ENCODE measurements at places on chromosomes 11 and 22.

DNA sequence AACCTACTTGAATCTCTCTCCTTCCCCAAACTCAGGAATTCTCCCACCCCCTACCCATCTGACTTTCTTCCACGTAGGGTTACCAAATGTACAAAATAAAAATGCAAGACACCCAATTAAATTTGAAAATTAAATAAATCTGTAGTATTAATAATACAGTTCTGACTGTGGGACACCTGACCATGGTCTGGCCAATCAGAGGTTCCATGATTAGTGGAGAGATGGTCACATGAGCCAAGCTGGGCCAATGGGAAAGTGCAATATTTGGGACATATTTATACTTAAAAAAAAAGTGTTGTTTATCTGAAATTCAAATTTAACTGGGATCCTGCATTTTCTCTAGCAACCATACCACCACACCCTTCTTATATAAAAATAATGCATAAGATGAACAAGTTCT lies 29.8 kb upstream of the ASPHD2 start:
- DNase-seq, result no peak

GRCh38 chr11:14228356-14228755 lies 130.6 kb downstream of the RRAS2 start:
- no peak for DNase-seq

GRCh38 chr22:44091021-44091721 lies 67.1 kb downstream of the PARVB start:
- DNase-seq, result no peak

DNA sequence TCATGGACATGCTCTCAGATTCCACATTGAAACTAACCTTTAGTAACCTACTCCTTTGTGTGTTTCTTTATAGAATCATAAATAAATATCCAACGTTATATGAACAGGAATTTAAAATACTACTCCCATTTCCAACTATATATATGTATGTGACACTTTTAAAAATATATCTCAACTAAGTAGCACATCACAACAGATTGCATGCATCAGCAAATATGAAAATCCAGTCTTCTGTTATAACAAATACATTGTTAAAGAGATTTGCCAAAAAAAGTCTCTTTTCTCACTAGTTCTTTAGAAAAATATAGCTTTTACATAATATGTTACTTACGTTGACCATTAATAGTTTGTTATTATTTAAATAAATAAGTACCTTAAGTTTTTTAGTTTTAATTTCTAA lies 1608.6 kb upstream of the RAG2 start:
- DNase-seq, result no peak

DNA sequence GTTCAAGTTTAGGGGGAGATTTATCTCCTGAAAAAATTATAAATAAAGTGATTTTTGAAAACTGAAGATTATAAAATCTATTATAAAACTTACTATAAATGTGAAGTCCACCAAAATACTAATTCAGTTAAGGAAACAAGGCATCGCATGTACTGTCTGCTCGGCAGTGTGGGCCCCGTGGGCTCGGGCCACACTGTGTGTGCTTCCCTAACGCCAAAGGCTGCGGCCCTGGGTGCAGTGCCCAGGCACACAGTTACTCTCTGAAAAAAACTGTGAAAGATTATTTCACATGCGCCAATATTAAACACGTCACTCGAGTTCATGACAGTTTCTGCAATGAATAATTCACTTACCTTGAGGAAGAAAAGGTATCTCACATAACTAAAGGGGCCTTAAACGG lies 39.8 kb downstream of the BRD1 start:
- DNase-seq, result no peak

- no peak for DNase-seq
Measured at GRCh38 chr11:66218846-66219620, 49.4 kb upstream of the RAB1B start.

DNA sequence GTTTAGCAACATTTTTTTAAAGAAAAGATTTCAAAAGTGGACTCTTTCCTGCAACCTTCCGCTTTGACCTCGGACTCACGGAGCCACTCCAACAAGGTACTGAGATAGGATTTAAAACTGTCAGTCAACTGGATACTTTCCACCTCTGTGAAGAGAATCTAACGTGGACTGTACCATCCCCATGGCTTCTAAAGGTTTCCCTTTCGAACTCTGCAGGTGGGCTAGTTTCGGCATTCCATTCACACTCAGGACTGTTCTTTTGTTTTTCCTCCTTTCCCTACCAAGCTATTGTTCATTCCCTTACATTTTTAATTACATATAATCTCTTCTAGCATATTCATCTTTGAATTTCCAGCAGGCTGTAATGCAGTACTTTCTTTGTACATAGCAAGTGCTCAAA lies 88.5 kb upstream of the AKIP1 start:
- DNase-seq, result no peak

DNA sequence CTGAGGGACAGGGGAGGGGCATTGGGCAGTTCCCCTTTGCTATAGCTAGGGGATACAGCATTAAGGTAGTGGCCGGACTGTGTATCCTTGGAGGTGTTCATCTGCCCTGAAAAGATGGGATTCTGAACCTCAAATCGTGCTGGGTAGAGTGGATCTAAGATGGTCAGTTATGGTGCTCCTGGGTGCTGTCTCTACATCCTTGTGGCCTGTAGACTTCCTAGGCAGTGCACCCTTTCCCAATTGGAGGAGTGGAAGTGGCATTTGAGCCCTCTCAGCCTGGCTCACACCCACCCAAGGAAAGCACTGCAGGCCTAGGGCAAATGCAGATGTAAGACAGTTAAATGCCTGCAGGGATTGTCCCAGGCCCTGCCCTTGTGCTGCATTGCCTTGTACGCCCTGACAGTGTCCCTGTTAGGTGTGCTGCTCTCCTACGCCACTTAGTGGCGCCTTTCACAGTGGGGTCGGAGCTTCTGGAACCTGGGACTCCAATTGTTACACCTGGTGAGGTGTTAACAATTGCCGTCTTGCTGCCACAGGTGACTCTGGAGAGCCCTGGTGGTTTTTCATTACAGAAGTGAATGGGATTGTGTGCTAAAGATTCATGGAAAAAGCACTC lies 35.0 kb downstream of the PPFIBP2 start:
- DNase-seq, result peak; percentile 37

GRCh38 chr11:125063429-125064043 lies 431 bp downstream of the SLC37A2 start:
- DNase-seq, result no peak

- no peak for DNase-seq
Measured at GRCh38 chr11:69839516-69839915, 20.3 kb upstream of the FGF3 start.

DNA sequence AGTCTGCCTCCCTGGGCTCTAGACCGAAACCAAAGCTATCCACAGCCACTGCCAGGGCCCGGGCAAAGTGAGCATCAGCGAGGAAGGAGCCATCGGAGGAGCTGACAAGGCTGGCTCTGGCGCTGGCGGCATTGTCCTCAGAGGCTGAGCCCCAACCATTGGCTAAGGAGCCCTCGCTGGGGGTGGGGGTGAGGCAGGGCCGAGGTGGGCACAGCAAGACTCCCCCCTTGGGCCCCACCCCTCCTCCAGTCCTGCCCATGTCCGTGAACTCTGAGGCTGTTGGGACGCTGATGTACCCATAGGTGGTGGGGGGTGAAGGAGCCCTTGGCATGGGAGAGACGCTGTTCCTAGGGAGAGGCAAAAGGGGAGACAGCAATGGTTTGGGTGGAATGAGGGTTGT lies 11.2 kb downstream of the ROBO4 start:
- DNase-seq, result no peak

DNA sequence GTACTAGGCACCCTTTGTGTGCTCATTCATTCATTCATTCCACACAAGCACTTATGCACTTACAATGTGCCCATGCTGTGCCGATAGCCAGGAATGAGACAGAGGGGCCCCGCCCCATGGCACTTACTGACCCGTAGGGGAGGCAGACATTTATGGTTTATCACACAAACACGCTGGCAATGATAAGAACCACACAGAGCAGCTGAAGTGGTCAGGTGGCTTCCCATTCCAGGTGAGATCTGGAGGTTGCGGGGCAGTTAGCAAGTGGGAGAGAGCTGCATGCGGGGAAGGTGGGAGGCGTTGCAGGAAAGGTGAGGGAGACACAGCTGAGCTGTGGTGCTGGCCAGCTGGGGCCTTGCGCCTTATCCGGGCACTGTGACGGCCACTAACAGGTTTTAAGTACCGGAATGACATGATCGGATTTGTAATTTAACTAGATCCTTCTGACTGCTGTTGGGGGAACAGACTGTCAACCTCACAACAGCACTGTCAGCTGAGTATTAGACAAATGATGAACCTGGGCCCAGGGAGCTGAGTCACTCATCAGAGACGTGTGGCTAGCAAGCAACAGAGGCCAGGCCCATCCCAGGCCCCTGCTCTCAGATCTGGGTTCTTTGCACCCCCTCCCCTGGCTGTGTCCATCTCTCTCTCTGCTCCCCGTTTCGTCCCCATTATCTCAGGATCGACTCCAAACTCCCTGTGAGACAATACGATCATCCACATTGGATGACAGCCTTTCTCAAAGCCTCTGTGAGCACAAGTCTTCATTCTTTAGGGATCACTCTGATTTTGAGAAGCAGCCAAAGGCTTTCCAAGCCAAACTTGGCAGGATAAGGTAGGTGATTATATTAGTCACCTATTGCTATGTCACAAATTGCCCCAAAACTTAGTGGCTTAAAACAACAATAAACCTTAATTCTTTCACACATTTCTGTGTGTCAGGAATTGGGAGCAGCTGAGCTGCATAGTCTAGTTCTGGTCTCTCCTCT lies 28.4 kb downstream of the RASD2 start:
- no peak for DNase-seq

GRCh38 chr11:61162092-61162941 lies 1.1 kb upstream of the VPS37C start:
- DNase-seq, result peak; percentile 34

GRCh38 chr11:86124251-86125233 lies 55.7 kb upstream of the PICALM start:
- no peak for DNase-seq

GRCh38 chr11:62575837-62576236 lies 2.1 kb upstream of the EEF1G start:
- no peak for DNase-seq

DNA sequence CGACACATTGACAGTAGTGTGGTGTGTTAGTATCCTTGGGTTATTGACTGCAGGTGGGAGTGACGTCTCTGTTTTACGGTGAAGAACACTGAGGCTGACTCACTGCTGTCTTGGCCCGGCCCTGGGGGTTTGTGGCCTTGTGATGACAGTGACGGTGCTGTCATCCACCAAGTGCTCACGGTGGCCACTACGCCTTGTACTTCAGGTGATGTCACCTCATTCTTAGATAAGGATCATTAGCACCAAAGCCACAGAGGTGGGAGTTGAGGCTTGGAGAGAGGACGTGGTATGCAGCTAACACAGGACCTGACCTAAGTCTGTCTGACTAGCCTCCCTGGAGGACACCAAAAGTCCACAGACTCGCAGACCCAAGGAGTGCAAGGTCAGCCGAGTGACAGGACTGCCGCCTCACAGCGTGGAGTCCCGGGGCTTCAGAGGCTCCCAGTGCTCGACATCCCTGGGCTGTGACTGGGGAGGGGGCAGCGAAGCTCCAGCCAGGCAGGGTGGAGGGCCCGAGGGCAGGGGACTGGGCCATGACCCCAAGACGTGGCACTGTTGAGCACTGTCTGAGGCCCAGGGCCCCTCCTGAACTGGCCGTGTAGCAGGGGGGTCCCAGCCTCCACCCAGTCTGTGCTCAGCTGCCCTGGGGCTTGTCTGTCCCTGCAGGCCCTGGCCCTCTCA lies 56.5 kb downstream of the NAT10 start:
- no peak for DNase-seq

- no peak for DNase-seq
Measured at GRCh38 chr11:93113824-93114223, 84.0 kb downstream of the SLC36A4 start.

GRCh38 chr11:89490602-89490980 lies 584 bp downstream of the NOX4 start:
- DNase-seq, result no peak

DNA sequence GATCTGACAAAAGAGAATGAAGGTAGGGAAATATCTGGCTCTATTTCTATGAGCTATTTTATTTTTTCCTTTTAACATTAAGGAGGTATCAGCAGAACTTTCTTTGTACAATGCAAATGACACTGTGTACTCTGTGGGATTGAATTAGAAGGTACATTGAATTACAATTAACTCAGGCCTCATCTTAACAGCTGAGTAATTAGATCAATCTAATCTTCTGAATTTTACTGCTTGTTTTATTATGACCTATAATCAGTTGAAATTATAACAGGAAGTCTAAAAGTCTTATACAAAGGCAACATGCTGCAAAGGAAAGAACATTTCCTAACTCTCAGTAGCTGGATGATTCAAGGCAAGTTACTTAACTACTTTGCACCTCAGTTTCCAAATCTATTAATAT lies 69.8 kb downstream of the RELT start:
- no peak for DNase-seq

DNA sequence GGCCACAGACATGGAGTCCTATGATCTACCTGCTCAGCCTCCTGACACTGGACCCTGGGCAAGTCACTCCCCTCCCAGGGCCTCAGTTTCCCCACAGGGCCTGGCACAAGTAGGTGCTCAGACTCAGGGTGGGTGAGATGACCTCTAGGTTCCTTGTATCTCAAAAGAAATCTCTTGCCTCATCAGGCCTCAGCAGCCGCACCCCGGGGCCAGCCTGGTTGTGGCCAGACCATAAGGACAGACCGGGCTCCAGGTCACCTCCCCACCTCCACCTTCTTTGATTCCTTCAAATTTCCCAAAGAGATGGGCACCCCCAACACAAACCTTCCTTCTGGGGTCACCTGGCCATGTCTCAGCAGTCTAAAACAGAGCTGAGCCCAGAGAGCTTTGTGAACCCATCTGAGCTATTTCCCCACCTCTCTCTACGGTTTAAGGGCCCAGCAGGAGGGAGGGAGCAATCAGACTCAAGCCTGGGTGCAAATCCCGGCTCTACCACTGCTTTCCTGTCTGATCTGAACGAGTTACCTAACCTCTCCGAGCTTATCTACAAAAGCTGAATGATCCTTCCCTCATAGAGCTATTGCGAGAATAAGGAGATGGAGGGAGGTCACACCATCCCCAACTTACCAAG lies 2.5 kb upstream of the APOL4 start:
- DNase-seq, result no peak

DNA sequence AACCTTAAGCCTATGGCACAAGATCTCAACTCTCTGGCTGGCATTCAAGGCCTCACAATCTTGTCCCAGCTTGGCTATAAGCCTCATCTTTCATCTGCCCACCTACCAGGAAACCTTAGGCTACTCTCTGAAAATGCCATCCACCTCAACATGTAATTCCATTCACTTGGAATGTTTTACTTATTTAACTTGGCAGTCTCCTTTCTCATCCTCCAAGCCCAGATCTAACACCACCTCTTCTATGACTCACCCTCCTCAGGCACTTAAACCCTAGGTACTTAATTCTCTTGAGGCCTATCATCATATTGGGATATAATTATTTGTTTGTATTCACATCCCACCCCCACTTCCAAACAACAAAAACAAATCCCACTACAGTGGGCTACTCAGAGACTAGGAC lies 15.0 kb downstream of the POGLUT3 start:
- DNase-seq, result no peak

All from suppressor macrophage treated with lipopolysaccharide for 1 hour (primary cell).